ENCODE measurements at places on chromosomes 11 and 22.
A peak's percentile ranks its signal among the peaks of the same experiment; 100 is the strongest.

GRCh38 chr11:128709402-128709801 is 15.5 kb downstream of the FLI1 start:
- DNase-seq: peak; percentile 54

DNA sequence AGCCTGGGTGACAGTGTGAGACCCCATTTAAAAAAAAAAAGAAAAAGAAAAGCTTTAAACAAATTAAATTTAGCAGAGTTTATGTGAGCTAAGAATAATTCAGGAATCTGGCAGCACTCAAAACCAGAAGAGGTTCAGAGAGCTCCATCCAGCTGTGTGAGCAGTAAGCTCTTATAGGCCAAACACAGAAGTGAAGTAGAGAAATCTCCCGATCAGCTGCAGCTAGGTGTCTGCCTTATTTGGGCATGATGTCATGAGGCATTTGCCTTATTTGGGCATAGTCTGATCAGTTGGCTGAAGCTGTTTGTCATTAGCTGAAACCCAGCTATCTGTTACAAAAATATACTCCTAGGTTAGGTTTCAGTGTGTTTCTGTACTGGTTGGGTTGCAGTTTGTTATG is 8.2 kb downstream of the MS4A15 start:
- DNase-seq: no peak

- DNase-seq: peak; percentile 79
Observed at GRCh38 chr11:120229451-120230424, 10.2 kb upstream of the POU2F3 start.

GRCh38 chr11:45093761-45094455 is 52.5 kb upstream of the PRDM11 start:
- DNase-seq: no peak

DNA sequence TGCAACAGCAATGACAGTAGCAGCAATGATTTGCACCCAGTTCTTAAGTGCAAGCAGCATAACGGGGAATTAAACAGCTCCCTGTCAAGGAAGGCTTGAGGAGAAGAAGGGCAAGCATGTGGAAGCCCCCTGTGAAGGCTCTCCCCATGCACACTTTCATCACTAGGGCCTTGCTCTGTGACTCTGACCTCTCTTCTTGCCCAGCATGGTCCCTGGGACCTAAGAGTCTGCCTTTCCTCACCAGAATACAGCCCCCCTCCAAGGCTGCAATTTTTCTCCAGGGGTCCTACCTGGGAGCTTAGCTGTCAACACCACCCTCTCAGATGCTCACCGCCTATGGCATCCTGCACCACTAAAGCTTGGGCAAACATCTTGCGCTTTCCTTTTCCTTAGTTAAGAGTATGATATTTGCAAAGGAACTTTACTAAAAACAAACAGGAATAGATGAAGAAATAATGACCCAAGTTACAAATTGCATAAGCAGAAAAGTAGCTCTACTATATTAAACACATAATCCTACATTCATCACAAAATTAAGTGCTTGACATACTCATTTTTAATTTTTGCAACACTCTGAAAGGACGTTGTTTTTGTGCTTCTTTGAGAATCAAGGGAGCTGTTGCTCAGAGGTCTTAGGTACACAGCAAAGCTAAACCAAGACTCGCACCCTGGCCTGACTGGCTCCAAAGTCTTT is 187.6 kb downstream of the ADAMTS15 start:
- no peak for DNase-seq

- DNase-seq: no peak
Observed at GRCh38 chr11:118415062-118415738, 13.8 kb downstream of the ATP5MG start.

- DNase-seq: no peak
Observed at GRCh38 chr11:123051634-123052033, 10.3 kb downstream of the HSPA8 start.

DNA sequence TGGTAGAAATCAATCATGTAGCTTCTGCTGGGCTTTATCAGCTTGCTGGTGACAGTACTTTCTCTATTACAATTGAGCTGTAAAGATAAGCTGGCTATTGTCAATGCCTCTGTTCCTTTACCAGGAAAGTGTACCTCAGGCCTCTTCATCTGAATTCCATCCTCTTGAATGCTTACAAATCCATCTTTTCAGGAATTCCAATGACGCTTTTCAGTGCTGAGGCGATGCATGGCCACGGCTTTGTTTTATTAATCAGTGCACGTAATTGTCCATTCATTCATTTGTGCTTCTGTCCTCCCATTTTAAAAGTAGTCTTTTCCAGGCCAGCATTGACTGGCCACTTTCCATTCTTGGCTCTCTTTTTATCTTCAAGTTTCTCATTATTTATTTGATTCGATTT is 202.0 kb downstream of the PGR start:
- DNase-seq: no peak

DNA sequence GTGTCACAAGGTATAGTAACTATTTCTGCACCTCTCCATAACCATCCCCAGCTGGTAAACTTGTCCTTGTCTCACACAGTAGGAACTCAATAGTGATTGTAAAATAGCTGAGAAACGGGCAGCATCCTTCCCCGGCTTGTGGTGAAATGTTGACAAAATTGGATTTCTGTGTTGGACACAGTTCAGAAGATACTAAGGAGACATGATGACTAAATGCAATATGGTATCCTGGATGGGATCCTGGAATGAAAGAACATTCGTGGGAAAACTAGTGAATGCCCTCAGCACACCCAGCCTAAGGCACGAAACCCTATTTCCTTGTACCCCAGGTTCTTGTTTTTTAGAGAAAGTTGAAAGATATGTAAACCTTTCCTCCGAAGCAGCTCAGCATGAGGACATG is 18.8 kb upstream of the OPCML start:
- DNase-seq: no peak

DNA sequence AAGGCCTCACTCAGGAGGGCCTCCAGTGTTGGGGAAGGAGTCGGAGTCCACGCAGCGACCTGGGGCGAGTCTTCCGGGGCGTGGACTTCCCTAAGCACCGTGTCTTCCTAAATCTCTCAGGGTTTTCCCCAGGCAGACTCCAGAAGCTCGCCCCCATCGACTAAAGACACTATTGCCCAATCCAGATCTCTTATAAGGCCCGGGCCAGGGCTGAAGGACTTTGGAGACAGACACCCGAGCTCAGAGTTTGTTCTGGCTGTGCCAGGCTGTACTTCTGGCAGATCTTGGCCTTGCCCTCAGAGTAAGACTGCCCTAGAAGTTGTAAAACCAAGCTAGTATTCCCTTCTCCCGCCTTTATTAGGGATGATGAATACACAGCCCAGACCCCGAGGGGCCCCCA is 191.4 kb downstream of the BUD13 start:
- DNase-seq: no peak

DNA sequence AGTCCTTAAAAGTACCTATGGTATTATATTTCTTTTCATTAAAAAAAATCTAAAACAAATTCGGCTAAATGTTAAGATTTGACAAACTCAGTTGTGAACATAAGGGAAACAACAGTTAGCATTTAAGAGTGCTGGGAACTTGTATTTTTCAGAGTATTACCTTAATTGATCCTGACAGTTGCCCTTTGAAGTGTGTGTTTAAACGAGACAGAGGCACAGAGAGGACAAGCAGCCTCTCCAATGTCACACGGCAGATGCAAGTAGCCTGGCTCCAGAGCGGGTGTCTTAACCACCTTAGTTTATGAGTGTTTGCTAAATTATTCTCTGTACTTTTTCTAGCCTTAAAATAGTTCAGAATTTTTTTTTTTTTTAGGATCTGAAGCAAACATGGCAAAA is 80.9 kb downstream of the TIMP3 start:
- DNase-seq: no peak

DNA sequence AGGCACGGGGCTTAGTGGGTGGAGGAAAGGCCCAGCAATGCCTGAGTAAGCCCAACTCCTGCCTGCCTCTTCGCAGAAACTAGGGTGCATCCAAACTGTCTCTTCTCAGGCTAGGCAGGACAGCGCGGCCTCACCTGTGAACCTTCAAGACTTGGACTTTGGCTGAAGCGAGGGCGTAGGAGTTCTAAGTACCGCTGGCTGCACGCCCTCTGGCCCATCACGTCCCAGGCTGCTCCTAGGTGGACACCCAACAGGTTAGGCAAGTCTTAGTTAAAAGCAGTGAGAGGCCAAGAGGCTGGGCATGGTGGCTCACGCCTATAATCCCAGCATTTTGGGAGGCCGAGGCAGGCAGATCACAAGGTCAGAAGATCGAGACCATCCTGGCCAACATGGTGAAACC is 1.8 kb upstream of the DDB2 start:
- no peak for DNase-seq

GRCh38 chr11:19632499-19632834 is 80.2 kb upstream of the NAV2 start:
- no peak for DNase-seq

DNA sequence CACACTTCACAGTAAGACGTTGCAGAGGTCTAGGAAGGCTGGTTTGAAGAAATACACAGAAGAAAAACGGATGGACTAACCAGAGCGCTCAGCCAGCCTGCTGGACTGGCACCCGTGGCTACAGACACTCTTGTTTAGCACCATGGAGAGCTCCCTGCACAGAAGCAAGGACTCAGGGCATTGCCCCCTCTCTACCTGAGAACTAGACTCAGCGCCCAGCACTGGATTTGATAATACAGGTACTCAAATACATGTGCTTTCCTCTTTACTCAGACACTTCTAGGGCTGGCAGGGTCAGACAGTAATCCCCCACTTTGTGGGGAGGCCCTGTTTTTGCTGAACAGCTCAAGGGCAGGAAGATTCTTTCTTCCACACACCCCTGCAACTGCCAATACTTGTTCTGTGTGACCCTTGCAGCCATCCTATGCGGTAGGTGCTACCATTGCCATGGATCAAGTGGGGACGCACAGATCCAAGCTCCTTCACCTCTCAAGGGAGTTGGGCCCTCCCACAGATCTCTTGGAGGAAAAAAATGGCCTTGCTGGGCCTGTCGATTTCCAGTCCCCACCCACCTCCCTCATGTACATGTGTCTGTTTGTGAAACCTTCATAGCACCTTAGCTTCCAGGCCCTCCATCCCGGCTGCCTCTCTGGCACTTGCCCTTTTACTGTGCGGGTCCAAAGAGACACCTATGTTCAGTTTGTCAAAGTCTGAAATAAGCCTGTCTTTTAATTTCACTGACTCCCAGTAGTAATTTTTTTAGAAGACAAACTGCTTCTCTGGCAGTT is 5.1 kb upstream of the P2RX6 start:
- no peak for DNase-seq

All from osteoblast (primary cell).